SHP77 treated with DMSO at 0.1 percent for 48 hours (cell line): ENCODE measurements at places on chromosomes 16 and 17.
A peak's percentile ranks its signal among the peaks of the same experiment; 100 is the strongest.

- DNase-seq = no peak
These were observed 5.1 kb downstream of the MVP start for GRCh38 chr16:29825145-29826044.

GRCh38 chr17:74474043-74474792 is 7.8 kb downstream of the CD300A start:
- DNase-seq = no peak

- DNase-seq = no peak
These were observed 13.6 kb upstream of the CCL22 start for GRCh38 chr16:57345021-57345420.

GRCh38 chr17:19327031-19327783 is 35.3 kb downstream of the B9D1 start:
- no peak for DNase-seq

DNA sequence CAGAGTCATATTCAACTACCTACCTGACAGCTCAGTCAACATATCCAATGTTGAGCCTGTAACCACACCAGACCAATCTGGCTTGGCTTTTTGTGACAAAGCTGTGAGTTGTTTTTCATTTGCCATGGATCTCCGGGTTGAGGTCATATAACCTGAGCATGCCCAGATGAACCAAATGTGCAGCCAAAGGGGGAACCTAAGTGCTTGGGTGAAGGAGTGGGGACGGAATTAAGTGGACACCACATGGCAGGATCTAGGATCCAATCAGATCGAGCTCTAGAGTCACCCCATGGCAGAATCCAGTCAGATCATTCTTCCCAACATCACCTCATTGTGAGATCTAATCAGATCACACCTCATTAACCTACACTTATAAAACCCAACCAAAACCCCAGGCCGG is 258.6 kb downstream of the PHKB start:
- no peak for DNase-seq

- DNase-seq = no peak
These were observed 148.9 kb downstream of the CMIP start for GRCh38 chr16:81593481-81593880.

DNA sequence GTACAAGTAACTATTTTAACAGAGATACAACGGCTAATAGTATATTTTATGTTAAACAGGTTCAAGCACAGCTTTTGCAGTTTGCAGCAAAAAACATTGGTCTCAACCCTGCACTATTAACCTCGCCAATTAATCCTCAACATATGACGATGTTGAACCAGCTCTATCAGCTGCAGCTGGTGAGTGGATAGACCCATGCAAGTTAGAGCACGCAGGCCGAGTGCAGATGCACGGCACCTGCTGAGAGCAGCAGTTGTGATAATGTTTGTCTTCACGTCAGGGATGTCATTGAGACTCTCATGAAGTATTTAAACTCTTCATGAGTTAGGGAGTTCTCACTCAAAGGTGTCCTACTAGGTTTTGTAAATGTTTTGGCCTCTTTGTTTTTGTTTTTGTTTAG is 45.6 kb downstream of the TMC6 start:
- DNase-seq = peak; percentile 90

- no peak for DNase-seq
These were observed 20.5 kb upstream of the PABPN1L start for GRCh38 chr16:88886845-88887521.

DNA sequence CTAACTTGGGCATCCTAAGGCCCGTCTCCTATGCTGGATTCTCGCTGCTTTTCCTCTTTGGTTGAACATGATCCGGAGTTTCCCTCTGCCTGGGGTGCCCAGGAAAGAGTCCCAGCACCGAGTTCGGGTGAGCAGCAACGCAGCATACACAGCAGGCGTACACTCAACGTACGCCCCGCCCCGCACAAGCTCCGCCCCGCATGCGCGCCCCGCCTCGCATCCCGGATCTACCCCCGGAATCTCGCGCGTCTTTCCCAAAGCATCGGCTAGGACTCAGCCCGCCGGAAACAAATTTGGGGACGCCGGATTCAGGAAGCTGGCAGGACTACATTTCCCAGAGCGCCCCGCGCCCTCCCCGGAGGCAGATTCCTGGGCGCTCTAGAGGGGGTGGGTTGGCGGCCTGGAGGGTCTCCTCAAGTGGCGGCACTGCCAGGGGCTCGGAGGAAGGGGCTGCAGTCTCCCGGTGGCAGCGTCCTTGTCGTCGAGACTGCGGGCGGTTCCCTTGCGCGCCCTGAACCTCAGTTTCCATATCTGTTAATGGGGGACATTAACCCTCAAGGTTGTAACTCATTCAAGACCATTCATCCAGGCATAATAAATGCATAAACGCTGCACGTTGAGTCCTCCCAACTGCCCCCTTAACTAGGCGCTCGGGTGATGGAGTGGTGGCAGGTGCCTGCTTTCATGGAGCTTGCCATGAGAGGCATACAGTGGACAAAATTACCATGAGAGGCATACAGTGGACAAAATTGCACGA is 1.8 kb upstream of the ZNF500 start:
- peak; percentile 93 for DNase-seq
